ENCODE measurements at places on chromosomes 6 and 20.

DNA sequence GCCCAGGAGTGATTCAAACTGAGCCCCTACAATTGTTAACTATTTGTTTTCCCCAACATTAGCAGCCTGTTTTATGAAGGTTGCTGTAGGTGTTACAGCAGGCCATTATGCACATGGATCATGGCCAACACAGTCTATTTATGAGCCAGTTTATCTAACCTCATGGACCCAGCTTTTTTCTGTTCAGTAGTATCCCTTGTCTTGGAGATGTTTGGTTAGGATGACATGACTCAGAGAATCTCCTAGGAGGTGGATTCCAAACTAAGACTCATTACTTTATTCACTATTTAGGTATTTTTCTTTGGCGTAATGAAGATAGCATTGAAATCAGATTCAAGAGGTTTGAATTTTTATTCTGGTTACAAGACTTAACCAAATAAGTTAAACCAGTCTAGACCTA lies 62.8 kb upstream of the TFB1M start:
- DNase-seq, result no peak

DNA sequence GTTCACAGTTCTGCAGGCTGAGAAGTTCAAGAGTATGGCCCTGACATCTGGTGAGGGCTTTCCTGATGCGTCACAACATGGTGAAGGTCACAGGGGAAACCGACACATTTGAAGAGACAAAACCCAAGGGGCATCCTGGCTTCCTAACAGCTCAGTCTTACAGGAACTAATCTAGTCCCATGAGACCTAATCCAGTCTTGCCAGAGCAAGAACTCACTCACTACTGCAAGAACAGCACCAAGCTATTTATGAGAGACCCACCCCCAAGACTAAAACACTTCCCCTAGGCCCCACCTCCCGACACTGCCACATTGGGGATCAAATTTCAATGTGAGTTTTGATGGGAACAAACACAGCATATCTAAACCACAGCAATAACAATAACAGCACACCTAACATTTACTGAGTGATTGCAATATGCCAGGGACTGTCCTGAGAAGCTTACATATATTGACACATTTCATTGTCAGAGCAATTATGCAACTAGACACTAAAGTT lies 46.6 kb downstream of the TPBG start:
- no peak for DNase-seq

GRCh38 chr6:26539071-26539615 lies 977 bp downstream of the HMGN4 start:
- DNase-seq, result no peak

- DNase-seq, result no peak
Observed at GRCh38 chr6:60671369-60671768, 1614.7 kb downstream of the KHDRBS2 start.

- DNase-seq, result no peak
Observed at GRCh38 chr6:33592595-33593413, 12.7 kb upstream of the BAK1 start.

DNA sequence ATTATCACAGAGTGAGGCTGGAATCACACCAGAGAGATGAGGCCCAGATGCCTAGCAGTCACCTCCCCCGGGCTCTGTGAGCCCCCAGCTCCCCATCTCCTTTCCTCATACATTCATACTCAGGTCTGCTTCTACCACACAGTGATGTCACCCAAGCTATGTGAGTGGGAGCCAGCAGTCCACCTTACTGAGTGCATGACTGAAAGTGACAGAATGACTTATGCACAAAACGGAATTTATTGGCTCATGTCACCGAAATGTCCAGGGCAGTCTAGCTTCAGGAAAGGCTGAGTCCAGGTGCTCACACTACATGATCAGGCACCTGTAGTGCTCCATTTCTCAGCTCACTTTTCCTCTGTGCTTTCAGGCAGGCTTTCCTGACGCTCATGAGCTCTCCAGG lies 36.7 kb upstream of the CCN6 start:
- no peak for DNase-seq

DNA sequence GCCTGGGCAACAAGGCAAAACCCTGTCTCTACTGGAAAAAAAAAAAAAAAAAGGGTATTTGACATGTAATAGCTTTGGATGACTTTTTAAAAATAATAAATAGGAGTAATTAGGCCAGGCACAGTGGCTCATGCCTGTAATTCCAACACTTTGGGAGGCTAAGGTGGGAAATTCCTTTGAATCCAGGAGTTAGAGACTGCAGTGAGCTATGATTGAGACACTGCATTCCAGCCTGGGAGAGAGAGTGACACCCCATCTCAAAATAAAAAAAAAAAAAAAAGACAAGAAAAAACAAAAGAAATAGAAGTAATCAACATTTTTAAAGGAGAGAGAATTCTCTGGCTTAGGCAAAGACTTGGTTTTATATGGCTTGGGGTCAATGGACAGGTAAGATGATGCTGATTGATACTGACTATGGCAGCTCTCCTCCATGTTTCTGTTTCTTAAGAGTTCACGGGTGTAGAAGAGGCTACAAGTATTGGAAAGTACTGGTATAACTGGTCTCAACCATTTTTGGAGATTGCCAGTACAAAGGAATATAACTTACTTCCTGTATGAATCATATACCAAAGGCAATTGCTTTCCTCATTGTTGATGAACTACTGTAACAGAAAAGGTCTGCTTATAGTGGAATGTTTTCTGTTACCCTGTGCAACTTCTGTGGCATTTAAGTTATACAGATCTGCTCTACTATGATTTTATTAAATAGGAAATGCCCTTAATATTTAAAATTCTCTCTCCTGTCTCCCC lies 10.1 kb downstream of the MAP3K5 start:
- DNase-seq, result no peak

GRCh38 chr6:106860940-106861339 lies 113.6 kb downstream of the CD24 start:
- DNase-seq, result no peak

- no peak for DNase-seq
Observed at GRCh38 chr6:48765352-48765961, 654.5 kb upstream of the PTCHD4 start.

DNA sequence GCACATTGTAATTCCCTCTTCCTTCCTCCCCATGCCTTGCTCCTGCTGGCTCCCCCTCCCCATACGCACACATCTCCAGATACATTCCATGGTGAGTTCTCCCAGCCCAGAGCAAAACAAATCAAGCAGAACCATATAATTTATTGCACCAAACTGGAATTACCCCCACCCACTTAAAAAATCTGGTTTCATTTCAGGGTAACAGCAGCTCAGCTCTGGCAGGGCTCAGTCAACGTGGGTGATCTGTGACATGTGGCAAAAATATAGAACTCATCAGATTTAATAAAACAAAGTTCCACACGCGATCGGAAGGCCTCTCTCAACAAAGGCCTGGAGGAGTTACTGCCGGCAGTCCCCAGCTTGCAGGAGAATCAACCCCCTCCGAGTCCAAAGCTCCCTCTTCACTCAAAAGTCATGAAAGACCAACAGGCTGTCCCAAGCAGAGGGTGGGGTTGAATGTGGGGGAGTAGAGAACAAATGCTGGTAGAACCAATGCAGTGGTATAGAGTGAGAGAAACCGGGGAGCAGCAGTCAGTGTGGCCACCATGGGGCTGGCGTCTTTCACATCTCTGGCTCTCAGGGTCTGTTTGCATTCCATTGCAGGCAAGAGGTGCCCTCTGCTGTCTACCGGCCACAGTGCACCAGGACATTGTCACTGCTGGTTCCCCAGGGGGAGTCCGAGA lies 323.3 kb upstream of the NT5E start:
- DNase-seq, result no peak

GRCh38 chr6:126075335-126076071 lies 89.2 kb downstream of the TRMT11 start:
- DNase-seq, result no peak

- DNase-seq, result no peak
Observed at GRCh38 chr6:111922454-111923297, 49.4 kb upstream of the FYN start.

- DNase-seq, result no peak
Observed at GRCh38 chr6:39377539-39377950, 55.0 kb upstream of the KCNK16 start.

DNA sequence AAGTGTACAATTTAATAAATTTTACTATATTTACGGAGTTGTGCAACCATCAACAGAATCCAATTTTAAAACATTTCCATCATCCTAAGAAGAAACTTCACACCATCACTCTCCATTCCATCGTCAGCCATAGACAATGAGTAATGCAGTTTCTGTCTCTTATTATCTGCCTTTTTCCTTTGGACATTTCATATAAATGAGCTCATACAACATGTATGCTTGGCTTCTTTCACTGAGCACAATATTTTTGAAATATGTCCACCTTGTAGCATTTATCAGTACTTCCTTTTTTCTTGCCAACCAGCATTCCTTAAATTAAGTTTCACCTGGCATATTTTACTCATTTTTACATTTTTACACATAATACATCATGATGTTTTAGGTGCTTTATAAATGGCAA lies 22.7 kb upstream of the HIVEP1 start:
- DNase-seq, result no peak

- DNase-seq, result no peak
Observed at GRCh38 chr20:58667975-58668374, 16.9 kb downstream of the STX16 start.

DNA sequence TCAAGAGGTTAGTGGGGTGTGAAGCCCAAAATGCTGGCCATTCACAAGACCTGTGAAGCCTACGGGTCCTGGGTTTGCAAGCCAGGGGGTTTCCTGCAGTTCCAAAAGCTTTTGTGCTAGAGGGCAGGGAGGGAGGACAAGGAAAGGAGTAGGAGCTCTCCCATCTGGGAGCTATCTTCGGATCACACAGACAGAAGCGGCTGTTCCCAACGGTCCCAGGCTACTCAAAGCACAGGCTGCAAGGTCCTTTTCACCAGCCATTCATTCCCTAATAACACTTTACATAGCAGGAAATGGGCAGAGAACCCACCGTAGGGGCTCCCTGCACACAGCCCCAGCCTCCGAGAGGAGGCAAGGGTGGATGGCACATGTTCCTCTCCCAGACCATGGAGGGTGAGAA lies 296.9 kb downstream of the FOXC1 start:
- no peak for DNase-seq

- DNase-seq, result no peak
Observed at GRCh38 chr6:12350644-12351170, 60.5 kb downstream of the EDN1 start.

DNA sequence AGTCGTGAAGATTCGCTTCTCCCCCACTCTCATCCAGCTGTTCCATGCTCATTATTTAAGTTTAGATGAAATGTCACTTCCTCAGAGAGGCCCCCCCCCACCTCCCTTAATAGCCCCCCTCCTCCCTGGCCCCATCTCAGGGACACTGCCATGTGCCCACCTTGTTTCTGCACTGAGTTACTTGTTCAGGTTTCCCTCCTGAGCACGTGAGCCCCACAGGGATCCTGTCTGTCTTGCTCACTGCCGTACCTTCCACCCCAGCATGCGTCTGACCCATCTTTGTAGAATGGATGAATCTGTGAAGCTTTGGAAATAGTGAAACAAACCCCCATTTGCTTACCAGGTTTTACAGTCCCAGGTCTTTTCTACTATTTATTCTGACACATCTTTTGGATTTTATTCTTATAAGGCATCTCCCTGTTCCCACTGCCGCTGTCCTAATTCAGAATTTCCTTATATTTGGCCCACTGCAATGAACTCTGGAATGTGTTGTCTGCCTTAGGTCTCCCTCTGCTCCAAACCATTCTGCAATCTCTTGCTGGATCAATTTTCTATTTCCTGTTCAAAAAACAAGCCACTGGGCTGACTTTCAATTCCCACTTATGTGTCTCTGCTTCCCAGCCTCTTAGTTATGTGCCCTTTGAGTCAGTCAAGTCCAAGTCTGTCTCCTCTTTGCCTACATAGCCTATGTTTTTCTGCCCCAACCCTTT lies 136.5 kb upstream of the ECI2 start:
- no peak for DNase-seq

- DNase-seq, result no peak
Observed at GRCh38 chr6:135866445-135867123, 15.1 kb downstream of the PDE7B start.

DNA sequence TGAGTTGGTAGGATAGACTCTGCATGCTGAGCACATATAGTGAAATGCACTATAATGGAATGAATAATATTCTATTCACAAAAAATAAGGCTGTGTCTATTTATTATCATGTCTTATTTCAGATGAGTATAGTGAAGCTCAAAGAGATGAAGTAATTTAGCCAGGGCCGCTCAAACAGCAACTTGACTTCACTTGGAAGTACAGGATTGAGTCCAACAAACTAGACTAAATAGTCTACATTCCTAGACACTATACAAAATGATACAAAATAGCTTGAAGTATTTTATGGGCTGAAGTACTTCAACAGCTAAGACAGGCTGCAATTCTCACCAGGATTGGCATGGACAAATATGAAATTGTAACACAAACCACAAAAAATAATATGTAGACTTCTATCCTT lies 144.5 kb upstream of the DST start:
- DNase-seq, result no peak

DNA sequence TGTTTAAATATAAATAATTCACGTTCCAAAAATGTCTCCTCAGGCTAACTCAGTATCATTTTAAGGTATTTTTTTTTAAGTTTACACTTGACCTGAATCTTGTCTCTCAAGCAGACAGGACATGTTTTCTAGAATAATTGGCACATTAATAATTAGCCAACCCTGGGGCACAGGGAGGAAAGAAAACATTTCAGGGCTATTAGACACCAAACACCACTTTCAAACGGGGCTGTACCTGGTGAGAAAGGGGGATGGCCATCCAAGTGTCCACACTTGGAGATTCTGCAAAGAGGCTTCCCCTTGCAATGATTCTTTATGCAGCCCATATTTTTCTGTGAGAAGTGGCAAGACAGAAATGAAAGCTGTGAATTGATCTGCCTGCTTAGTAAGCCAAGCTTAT lies 560.8 kb downstream of the CD109 start:
- no peak for DNase-seq

- DNase-seq, result no peak
Observed at GRCh38 chr6:3222506-3223038, 4.9 kb downstream of the TUBB2B start.

GRCh38 chr6:14690120-14691056 lies 555.5 kb upstream of the JARID2 start:
- DNase-seq, result no peak

DNA sequence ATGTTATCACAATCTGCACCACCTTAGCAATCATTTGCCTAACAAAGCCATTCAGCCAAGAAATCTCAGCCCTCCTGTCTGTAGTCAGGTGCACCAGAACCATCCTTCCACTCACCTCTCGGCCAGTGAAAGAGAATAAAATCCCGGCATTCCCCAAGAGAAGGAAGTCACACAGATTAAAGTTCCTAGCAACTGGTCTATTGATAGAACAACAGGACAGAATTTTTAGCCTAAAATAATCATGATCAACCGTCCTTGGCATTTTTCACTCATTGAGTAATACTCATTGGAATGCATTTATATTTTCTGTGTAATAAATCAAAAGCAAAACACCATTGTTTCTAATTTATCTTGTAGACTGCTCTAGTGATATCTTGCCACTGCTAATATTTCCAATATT lies 85.7 kb upstream of the CDH4 start:
- DNase-seq, result no peak

- DNase-seq, result no peak
Observed at GRCh38 chr20:56166781-56167465, 81.6 kb upstream of the MC3R start.

GRCh38 chr20:62804021-62804626 lies 511 bp upstream of the OGFR start:
- DNase-seq, result no peak

GRCh38 chr20:38222231-38222922 lies 38.2 kb downstream of the KIAA1755 start:
- peak; percentile 51 for DNase-seq

GRCh38 chr20:23928788-23929187 lies 49.2 kb upstream of the CST5 start:
- no peak for DNase-seq

All from stimulated activated CD4-positive, alpha-beta T cell treated with anti-CD3 and anti-CD28 coated beads, Interleukin-1b, Interleukin-23, amount 100 ng/mL, for 24 hours (primary cell).